ENCODE measurements at places on chromosomes 13 and 19. TPM values are rescaled to one million over a fixed set of nuclear protein-coding genes. Genes with fewer than 3 reads are reported as not detected.

Gene CASP14
- not detected for total RNA-seq

Gene WASF3
- 17.8 TPM for total RNA-seq

Gene GFY
- not detected for total RNA-seq

Gene CGB3
- total RNA-seq, result not detected

Gene ZSCAN4
- not detected for total RNA-seq

Gene NEK5
- 0.26 TPM for total RNA-seq

Gene TTC9B
- not detected for total RNA-seq

Gene ZFP30
- 14.9 TPM for total RNA-seq
